Natural killer cell (primary cell): ENCODE measurements at places on chromosomes 1 and 21. TPM values are rescaled to one million over a fixed set of nuclear protein-coding genes. Genes with fewer than 3 reads are reported as not detected.

OR2L2 gene
- total RNA-seq, result 0.19 TPM

PLEKHO1 gene
- 53.3 TPM for total RNA-seq

DNA sequence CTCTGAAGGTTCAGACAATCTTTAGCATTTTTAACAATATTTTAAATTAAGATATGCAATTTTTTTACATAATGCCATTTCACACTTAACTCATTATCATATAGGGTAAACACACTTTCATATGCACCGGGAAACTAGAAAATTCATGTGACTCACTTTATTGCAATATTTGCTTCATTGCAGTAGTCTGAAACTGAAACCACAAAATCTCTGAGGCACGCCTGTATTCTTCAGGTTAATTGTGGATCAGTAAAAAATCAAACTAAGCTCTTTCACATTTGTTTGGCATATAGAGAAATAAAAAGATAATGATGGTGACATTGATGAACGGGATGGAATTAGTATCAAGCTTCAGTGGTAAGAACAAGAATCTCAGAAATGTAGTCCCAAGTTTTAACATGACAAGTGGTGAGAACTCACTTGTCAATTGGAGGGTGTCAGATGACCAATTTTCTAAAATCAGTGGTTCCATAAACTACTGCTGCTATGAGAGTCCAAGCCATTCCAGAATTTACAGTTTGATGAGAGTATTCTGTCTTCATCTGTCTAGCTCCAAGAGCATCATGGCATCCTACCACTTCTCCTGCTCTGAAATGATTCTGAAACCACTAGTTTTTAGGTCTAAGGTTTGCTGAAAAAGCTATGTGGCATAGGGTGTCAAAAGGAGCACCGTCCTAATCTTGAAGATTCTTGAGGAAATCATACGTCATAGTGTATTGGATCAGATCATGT, 281.0 kb downstream of the PTPRC start:
- DNase-seq, result no peak

DNA sequence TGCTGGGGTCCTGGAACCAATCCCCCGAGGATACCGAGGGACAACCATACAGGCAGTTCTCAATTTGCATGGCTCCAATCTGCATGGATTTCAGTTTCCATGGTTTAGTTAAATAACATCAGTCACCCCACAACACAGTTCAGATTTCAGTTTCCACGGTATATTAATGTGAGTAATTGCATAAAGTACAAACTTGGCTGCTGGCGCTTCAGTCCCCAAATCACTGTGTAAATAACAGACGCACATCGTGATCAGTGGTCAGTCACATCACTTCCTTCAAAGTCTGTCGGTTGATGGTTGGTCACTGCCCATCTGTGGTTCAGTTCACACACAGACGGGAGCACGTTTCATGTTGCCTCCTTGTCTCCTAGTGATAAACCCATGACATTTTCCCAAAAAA, 66.4 kb upstream of the LPGAT1 start:
- DNase-seq, result no peak

GRCh38 chr1:181518152-181518551, 34.8 kb downstream of the CACNA1E start:
- no peak for DNase-seq

- no peak for DNase-seq
These were observed 1.4 kb upstream of the VANGL1 start for GRCh38 chr1:115640384-115640783.

- DNase-seq, result no peak
These were observed 1.8 kb downstream of the FHL3 start for GRCh38 chr1:38003261-38004250.

DNA sequence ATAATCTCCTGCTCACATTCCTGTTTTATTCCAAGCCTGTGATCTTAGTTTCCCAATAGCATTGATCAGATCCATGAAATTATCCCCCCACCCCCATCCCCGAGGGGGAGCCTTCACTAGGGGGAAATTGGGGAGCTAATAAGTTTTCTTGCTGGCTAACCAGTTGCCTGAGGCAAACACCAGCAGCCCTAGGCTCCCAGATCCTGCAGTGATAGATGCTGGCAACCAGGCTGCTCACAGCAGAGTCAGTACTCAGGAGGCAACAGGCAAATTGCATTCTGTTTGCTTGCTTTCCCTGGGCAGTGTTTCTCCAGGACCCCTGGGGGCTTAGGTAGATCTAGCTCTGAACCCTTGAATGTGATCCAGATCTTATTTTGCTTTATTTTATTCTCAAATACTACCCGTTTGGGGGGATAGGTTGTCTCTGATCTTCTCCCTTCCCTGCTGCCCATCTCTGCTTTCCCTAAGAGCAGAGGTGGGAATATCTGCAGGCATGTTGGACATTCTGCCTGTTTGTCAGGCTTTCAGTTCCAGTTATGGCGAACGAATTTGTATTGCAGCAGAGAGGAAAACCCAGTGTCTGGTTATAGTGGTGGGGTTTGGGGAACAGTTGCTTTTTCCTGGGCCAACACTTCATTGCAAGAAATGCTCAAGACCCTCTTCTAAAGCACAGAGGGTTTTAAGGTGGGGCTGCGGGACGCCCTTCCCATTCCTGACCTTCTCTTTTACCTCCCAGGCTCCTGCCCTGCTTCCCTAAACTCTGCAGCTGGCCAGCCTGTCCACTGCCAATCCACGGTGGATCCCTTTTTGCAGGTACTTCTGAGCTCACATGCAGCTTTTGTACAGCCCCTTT, 289.8 kb upstream of the PLXNA2 start:
- no peak for DNase-seq

DNA sequence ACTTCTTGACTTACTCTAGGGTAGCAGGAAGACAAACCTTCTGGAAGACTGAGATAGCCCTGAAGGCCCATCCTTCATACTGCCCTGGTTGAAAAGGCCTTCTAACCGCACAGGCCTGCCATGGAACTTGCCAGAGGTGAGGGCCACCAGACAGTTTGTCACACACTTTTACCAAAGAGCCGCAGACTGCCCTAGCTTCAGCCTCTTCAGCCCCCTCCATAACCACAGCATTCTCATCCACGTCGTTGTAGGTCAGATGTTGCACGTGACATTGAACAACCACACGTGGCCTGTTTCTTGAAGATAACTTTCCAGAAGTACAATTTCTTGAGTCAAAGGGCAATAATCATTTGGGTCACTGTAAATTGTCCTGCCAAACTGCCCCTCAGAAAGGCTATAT, 18.9 kb downstream of the ZNF362 start:
- DNase-seq, result no peak
